Activated CD8-positive, alpha-beta T cell treated with anti-CD3 and anti-CD28 coated beads for 36 hours (primary cell): ENCODE measurements at places on chromosomes 6 and 20. TPM values are rescaled to one million over a fixed set of nuclear protein-coding genes. Genes with fewer than 3 reads are reported as not detected.

- DNase-seq = peak; percentile 61
These were observed 54.8 kb upstream of the AKIRIN2 start for GRCh38 chr6:87756858-87757257.

GRCh38 chr20:35767683-35768481 lies 3.9 kb upstream of the PHF20 start:
- DNase-seq = peak; percentile 79

DNA sequence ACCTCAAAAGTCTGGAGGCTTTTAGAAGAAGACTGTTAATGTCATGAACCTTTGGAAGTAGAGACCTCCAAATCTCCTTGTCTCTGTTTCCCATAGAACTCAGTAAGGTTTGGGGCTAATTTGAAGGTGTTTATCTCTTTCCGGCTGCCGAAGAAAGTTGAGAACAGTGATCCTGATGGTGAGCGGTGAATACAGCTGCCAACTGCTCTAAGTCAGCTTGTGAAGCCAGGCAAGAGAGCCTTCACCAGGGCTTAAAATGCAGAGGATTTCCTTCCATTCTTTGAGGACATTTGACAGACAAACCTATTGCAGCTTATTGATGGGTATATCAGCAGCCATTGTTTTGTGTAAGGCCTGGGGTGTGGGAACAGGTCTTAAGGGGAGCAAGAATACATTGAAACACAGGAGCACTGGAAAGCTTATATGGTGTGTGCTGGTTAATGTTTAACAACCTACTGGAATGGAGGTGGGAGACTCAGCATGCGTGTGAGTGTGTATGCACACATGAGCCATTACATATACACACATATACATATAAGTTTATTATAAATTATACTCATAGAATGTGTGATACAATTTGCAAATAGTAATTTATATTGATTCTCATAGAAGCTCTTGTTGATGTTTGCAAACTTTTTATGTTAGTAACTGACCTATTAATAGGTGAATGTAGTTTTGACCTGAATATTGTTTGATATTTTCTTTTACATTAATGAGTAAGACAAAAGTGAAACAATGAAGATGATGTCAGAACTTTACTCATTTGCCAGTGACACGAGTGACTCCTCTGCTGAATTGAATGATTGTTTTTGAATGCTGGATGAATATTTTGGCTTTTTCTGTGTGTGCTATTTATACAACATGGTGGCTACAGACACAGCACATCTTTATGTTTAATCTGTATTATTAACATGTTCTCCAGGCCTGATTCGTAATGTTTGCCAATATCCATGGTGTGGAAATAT lies 18.1 kb downstream of the PLEKHG1 start:
- DNase-seq = no peak

DNA sequence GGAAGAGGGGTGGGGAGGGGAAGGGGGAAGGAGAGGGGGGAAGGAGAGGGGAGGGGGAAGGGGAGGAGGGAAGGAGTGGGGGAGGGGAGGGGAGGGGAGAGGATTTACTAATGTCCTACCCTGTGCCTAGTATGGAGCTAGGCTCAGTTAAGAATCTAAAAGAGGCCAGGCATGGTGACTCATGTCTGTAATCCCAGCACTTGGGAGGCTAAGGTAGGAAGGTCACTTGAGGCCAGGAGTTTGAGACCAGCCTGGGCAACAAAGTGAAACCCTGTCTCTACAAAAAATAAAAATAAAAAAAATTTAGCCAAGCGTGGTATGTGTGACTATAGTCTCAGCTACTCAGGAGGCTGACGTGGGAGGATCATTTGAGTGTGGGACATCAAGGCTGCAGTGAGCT lies 13.0 kb downstream of the UBE2J1 start:
- no peak for DNase-seq

DNA sequence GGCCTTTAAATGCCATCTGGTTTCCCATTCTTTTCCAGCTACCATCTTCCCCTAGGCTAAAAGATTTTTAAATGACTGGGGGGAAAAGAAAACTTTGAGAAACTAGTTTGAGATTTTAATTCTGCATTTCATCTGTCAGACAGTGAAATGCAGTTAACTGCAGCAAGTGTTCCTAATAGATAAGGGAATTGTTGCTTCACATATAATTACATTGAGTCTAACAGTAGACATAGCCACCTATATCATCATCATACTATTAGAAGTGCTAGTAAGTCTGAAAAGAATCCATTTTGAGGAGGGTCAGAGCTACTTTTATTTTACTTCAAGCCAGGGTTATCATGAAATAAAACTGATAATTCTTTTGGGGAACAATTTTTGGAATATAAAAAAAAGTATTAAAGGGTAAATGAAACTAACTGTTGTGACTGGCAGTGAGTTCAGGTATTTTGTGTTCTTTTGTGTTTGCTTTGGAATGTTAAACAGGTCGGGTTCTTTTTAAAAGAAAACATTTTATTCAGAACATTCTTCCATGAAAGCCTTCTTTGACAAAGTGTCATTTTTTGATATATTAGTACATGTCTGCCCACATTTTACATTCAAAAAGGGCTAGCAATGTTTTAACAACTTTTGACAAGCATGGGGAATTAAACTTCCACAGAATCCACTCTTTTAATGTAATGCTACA lies 170.1 kb downstream of the HS3ST5 start:
- no peak for DNase-seq

DNA sequence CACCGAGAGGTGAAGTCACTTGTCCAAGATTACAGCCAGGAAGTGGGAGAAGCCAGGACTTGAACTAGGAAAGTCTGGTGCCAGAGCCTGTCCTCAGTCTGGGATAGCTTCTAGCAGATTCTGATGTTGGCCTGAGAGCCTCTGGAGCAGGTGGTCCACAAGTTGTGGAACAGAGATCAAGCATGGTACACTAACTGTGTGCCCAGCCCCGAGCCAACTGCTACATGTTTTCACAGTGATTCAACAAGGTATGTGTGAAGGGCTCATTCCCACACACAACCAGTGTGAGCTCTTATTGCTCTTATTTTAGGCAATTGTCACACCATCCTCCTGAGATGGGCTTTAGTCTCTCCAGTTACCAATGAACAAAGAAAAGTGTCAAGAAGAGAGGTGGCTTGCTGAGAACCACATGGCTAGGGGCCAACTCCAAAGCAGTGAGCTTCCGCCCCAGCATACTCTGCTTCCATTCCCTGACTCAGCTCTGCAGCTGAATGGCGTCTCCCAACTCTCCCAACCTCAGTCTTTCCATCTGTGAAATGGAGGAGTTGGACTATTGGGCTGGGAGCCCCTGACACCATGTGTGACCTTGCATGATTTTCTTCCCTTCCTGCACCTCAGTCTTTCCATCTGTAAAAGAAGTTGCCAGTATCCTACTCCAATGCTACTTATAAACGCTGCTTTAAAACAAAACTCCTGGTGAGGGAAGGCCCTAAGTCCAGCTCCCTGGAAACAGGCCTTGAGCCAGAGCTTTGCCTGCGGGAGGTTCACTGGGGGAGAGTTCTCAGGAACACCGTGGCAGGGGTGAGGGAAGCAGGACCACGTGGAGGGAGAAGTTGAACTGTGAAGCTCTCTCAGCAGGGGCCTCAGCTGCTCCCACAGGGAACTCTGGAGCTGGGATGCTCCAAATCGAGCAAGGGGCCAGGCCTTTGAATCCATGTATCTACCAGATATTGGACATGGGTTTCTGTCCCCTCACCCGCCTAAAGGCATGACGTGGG lies 40.9 kb downstream of the CDH22 start:
- DNase-seq = no peak

DNA sequence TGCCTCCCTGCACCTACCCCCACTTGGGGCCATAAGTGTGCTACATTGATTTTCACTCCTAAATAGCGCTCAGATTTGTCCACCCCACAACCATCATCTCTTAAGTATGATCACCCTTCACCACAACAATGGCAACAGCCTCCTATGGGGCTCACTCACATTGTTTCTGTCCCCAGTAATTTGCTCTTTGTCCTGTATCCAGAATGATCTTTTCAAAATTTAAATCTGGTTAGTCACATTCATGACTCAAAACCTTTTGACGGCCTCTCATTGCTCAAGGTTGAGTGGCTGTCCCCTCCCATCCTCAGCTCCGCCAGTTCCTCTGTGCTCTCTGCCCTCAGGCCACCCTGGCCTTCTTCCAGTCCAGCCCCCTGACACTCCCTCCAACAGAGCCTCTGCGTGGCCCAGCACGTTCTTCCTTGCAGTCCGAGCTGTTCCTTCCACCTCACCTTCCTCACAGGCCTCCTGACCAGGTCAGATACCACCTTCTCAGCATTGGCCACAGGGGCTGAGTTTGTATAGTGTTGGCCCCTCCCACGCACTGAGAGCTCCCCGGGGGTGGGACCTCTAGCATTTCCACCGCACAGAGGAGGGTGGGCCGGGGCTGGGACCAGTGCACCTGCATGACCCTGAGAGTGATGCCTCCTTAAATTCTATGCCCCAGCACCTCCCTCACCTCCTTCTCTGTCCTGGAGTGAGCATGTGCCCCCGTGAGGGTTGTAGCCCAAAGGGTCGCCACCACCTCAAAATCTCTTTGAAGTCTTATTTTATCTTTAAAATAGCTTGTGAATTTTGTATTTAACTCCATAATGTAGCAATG lies 2.4 kb upstream of the PPP1R3G start:
- no peak for DNase-seq

SFTA2 gene
- total RNA-seq = not detected

GRCh38 chr6:43037197-43037596 lies 15.8 kb downstream of the RRP36 start:
- DNase-seq = no peak

GRCh38 chr6:16493112-16493511 lies 254.7 kb downstream of the GMPR start:
- DNase-seq = no peak

GRCh38 chr20:47540443-47541354 lies 39.0 kb downstream of the NCOA3 start:
- peak; percentile 41 for DNase-seq
